ENCODE measurements at places on chromosomes 7 and 10.
A peak's percentile ranks its signal among the peaks of the same experiment; 100 is the strongest.

DNA sequence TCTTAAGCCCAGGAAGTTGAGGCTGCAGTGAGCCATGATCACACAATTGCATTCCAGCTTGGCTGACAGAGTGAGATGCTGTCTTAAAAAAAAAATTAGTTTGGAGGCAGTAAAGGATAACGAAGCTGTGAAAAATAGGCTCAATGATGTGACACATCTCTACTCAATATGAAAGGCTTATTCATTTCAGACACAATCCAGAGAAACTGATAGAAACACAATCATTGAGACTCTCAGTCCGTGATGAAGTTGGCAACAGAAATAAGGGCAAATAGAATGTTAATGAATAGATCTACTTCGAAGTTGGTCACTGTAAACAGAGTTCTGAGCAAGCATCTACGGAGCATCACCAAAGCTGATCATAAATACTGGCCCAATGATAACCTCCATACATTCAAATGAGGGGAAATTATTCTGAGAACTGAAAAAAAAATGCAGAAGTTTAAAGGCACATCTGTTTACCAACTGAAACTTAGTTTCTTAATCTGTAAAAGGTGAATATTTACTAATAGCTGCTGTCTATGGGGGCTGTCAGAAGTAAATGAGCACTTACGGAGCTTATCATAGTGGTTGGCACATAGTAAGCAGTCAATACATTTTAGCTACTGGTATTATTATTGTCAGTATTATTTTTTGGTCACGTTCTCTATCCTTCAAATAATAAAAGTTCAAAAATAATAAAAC lies 70.4 kb downstream of the AKR1B1 start:
- DNase-seq: no peak

DNA sequence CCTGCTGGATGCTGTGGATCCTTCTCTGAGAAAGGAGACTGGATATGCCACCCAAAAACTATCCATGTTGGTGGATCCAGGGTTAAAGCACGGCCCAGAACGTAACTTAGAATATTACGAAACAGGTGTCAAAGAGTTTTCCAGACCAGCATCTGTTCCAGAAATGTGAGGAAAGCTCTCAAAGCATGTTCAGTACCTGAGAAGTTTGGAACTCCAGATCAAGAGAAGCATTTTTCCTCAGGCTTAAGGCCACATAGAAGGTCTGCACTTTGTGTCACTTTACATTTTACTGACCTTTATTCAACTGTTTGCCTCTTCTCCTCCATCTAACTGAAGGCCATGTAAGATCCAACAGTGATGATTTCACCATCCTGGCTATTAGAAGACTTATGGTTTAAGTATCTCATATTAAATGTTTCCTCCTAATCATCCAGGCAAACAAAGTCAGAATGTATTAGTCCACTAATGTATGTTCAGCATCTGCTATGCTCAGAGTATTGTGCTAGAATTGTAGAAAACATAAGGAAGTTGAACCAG lies 340.7 kb upstream of the LRGUK start:
- DNase-seq: no peak

- no peak for DNase-seq
Observed at GRCh38 chr7:36659172-36659516, 65.2 kb downstream of the AOAH start.

DNA sequence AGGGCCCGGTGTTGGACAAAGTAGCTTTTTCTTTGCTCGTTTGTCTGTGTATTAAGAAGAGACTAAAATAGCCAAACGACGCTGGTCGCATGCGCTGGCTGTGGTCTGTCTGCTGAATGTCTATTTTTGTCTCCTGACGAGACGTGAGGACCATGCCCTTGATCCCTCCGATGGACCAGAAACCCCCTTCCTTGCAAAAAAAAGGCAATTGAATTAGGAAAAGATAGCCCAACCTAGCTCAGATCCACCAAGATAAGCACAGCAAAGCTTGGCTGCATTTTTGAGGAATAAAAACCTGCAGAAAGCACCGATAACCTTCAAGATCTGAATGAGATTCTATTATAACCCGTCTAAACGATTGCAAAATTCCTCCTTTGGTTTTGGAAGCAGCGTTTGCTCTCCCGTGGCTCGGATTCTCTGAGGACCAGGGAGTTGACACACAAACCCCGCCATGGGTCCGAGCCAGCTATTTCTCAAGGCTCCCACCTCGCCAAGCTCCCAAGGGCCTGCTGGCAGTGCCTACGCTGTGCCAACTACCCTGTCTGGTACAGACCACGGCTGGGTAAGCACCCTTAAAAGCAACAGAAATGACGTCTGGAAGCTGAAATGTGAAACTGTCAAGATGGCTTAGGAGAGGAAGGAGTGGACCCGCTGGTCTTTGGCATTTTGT lies 17.7 kb upstream of the TTYH3 start:
- DNase-seq: no peak

GRCh38 chr7:38020121-38020785 lies 99.8 kb downstream of the EPDR1 start:
- DNase-seq: no peak

- DNase-seq: peak; percentile 26
Observed at GRCh38 chr10:1938317-1938716, 201.0 kb upstream of the ADARB2 start.

GRCh38 chr7:22216309-22216708 lies 140.6 kb downstream of the RAPGEF5 start:
- DNase-seq: no peak

DNA sequence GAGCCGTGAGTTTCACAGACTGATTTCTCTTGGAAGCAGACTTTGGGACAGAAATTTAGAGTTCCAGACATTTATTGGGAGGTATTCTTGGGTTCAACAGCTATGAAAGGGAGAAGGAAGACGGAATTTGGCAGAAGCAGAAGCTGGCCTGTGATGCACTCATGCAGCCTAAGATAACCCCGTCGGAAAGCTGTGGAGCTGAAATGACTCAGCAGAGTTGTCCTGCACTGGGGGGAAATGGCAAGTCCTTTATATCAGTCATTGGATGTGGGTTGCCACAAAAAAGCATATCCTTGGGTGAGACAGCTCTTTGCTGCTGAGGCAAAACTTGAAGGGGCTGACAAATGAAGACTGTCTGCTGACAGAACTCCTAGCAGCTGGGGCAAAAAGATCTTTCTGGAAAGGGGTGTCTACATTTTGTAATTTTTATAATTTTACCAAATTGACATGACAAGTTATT lies 11.5 kb upstream of the MICU1 start:
- no peak for DNase-seq

GRCh38 chr7:96026010-96026409 lies 253.7 kb downstream of the DYNC1I1 start:
- DNase-seq: no peak

DNA sequence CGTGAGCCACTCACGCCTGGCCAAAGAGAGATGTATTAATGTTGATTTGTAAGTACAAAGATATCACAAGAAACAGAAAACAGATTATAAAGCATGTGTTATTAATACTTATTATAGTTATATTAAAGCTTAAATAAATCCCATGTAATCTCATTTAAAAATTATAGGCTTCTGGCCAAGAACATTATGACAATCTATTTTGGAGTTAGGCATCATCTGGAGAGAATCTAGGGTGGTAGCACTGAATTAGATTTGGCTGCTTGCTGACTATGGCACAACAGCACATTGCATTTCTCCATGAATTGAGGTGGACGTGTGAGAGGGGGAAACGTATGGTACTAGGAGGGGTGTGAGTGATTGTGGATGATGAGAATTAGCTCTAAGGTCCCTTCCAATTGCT lies 16.8 kb upstream of the SLC16A12 start:
- no peak for DNase-seq

DNA sequence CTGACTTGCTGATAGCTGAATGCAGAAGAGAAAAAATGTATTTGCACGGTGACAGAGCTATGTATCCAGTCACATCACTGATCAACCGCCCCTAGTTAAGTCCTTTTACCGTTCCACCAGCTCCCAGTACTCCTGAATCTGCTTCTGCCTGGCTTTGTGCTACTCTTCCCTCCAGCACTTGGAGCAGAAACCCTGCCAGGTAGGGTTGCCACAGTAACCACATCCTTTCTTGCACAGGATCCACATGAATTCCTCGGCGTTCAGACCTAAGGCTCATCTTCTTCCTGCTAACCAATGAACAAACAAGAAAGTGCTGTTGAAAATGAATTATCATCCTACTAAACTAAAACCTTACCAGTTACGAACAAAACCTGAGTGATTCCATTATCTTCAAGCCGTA lies 52.0 kb upstream of the KCTD7 start:
- DNase-seq: no peak

- no peak for DNase-seq
Observed at GRCh38 chr7:76016191-76016947, 22.0 kb upstream of the TMEM120A start.

DNA sequence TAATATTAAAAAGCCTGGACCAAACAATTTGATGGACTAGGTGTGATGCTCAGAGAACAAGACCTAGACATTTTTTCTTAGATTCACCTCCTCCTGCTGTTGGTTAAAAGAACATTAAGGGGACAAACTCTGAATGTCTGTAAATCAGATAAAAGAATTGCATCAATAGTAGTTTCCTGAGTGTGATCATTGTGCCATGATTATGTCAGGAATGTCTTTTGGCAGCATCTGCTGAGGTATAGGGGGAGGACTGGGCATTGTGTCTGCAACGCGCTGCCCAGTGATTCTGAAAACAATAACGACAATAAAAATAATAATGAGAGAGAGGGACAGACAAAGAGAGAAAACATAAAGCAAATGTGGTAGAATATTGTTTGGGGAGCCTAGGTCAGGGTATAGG lies 6.9 kb downstream of the C7orf57 start:
- DNase-seq: no peak

DNA sequence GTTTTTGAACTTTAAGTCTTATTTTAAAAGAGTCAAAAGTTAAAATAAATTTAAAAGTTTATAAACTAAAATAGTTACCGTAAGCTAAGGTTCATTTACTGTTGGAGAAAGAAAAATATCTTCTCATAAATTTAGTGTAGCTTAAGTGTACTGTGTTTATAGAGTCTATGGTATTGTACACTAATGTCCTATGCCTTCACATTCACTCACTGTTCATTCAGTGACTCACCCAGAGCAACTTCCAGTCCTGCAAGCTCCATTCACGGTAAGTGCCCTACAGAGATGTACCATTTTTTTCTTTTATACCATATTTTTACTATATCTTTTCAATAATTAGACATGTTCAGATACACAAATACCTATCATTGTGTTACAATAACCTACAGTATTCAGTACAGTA lies 97.6 kb downstream of the PTN start:
- DNase-seq: no peak

DNA sequence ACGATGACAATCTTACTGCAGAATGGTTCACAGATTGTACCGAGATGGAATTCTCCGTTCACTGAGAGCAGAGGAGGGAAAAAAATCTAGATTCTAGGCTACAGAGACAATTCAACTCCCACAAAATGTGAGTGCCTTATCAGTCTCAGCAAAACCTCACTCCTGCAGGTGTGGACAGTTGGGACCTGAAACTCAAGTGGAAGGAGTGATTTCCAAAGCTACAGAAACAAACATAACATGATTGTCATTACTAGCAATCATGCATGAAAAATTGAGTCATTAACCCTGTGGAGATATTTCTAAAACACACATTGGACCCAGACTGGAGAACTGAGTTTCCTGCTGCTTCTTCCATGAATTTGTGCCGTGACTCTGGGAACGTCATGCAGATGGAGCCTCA lies 70.3 kb downstream of the CALML3 start:
- DNase-seq: no peak

- no peak for DNase-seq
Observed at GRCh38 chr10:103448746-103449145, 3.4 kb downstream of the CALHM2 start.

- no peak for DNase-seq
Observed at GRCh38 chr10:24485304-24485703, 238.4 kb downstream of the ARHGAP21 start.

GRCh38 chr10:88598055-88598454 lies 11.5 kb downstream of the LIPJ start:
- no peak for DNase-seq

GRCh38 chr7:152859781-152860191 lies 100.2 kb downstream of the ACTR3B start:
- DNase-seq: no peak

DNA sequence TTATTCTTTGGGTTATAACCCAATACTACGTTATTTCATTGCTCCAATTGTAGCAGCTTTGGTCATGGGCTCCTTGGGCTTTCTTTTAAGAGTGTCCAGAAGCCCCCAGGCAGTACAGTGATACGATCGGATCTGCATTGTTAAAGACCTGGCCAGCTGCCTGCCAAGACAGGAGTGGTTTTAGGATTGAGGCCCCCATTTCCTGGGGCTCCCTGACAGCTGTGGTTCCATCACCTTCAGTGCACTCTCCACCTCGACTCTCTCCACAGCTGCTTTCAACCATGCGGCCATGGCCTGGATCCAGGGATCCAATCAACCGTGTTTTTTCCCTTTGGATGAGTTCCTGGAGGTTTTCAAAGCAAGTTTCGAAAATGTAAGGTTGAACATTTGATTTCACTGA lies 123.4 kb upstream of the BTBD16 start:
- DNase-seq: no peak

GRCh38 chr10:114430688-114431413 lies 26.5 kb upstream of the AFAP1L2 start:
- DNase-seq: no peak

DNA sequence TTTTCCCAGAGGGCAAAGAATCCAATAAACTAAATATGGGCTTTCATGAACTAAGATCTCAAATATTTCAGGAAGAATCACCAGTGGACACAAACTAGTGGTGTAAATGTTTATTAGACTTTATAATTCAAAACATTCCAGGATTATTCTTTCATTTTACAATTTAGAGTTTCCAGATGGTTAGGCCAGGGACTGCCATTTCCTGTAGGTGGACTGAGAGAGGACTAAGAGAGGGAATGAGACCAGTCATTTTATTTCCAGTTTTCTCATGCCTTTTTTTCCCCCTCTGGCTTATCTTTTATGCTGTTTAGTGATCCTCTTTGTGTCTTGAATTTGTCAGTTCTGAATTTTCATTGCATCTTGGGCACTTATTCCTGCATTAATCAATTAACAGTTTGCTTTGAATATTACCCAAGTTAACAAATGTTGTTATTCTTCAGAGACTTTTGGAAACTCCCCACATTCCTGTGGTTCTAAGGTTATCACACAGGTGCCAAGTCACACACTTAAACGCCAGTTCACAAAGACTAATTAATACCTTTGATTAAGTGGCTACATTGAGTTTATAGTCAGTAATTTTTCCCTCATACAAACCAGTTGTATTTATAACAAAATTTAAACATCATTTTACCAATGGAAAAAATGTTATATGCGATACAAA lies 12.3 kb downstream of the CISD1 start:
- DNase-seq: no peak

GRCh38 chr7:116810267-116811116 lies 51.9 kb upstream of the CAPZA2 start:
- no peak for DNase-seq

GRCh38 chr10:7405637-7406036 lies 5.2 kb downstream of the SFMBT2 start:
- DNase-seq: no peak

Data from stimulated activated CD8-positive, alpha-beta memory T cell treated with anti-CD3 and anti-CD28 coated beads, Interleukin-2, amount 100 ng/mL, for 1 hour (primary cell).